ENCODE measurements at places on chromosomes 1 and 21.

- DNase-seq, result no peak
Observed at GRCh38 chr1:110102081-110102480, 10.2 kb upstream of the UBL4B start.

GRCh38 chr1:213982672-213983492 is 4.9 kb upstream of the PROX1 start:
- no peak for DNase-seq

DNA sequence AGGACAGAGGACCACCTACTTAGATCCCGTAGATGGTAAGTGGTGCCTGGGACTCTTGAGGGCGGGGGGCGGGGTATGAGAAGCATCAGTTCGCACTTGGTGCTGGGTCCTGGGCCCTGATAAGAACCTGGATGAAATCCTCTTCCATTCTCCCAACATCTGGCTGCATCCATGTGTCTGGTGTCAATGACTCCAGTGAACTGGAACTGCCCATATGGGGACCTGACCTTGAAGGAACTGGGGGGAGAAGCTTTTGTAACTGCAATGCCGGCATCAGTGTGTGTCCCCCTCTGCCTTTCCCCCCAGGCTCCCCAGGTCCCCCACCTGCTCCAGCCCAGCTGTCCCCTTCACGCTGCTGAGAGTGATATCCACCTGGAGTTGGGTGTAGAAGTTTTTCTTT is 49.7 kb upstream of the EPB41 start:
- DNase-seq, result no peak

GRCh38 chr1:221643404-221644144 is 98.3 kb downstream of the DUSP10 start:
- DNase-seq, result no peak

- DNase-seq, result no peak
Observed at GRCh38 chr1:240282061-240282830, 190.6 kb downstream of the FMN2 start.

DNA sequence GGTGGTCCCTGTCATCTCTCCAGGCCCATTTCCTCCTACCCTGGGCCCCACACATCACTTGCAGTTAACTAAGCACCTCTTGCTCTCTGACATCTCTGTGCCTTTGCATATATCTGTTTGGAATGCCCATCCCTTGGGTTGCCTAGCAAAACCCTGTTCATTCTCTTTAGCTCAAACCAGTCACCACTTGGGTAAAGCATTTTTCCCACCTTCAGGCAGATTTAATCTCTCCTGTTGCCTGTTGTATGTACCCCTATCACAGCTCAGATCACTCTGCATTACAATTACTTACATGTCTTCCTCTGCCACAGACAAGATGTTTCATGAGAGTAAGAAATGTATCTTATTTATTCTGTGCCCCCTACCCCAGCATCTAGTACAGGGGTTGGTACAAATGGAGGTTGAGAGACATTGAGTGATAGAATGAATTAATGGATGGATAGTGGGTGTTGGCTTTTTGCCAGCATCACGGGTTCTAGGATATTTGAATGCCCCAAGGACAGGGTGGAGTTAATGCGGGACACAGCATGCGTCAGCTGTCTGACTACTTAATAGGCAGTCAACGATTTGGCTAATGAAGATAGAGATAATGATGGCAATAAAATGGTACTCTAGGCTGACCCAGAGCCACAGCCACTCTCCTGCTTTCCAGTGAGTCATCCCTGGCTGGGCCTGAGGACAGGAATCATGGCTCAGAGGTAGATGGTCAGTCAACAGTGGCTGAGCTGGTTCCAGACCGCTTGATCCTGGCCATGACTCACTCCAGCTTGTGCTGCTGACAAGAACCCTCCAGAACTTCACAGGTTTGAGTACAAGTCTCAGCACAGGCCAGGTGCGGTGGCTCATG is 6.5 kb downstream of the NR0B2 start:
- DNase-seq, result no peak

GRCh38 chr1:218743861-218744505 is 398.8 kb downstream of the TGFB2 start:
- no peak for DNase-seq

- no peak for DNase-seq
Observed at GRCh38 chr1:185213091-185213490, 56.1 kb downstream of the SWT1 start.

DNA sequence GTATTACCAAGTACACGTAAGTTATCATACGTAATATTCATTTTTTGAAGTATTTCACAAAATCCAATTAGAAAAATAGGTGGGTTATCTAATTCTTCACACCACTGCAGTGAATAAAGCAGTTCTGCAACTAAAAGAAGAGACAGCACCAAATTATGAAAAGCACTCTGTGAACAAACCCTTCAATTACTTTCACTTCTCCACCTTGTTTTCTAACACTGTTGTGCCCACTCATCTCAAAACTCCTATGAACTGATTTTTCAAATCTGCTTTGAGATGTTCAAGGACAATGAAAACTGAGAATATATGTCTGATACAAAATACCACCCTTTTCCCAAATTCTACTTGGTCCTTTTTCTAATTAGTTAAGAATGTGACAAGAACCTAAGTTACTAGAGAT is 39.4 kb downstream of the LTN1 start:
- no peak for DNase-seq

DNA sequence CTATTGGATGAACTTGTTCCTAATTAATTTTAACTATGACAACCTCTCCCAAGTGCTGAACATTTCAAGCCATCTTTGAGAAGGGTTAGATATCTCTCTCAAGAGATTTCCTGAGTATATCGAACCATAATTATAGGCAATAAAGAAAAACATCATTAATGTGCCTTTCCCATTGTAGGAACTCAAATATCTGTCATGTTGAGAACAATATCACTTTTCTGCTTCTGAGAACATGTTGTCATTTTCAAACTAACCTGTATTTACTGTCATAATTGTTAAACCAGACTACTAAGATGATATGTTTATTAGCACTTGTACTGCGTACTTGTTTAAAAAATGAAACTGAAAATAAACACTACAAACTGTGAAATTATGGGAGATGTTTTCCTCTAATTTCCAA is 4.3 kb downstream of the EPS15 start:
- no peak for DNase-seq

- DNase-seq, result no peak
Observed at GRCh38 chr21:15741510-15741909, 11.7 kb downstream of the USP25 start.

DNA sequence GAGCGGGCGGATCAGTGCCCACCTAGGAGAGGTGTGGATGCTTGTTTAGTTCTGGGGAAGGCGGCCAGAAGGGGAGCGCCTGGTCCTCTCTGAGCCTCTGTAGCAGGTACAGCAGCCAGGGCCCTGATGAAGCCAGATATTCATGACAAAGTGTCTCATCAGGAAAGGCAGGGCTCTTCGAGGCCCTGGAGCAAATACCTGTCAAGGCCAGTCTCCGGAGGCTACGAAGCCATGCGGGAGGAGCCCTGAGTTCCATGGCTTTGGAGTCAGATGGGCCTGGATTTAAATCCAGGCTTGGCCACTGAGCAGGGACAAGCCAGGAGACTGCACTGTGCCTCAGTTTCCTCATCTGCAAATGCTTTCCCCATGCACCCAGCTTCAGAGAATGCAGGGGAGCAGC is 25.4 kb upstream of the GPR153 start:
- DNase-seq, result no peak

DNA sequence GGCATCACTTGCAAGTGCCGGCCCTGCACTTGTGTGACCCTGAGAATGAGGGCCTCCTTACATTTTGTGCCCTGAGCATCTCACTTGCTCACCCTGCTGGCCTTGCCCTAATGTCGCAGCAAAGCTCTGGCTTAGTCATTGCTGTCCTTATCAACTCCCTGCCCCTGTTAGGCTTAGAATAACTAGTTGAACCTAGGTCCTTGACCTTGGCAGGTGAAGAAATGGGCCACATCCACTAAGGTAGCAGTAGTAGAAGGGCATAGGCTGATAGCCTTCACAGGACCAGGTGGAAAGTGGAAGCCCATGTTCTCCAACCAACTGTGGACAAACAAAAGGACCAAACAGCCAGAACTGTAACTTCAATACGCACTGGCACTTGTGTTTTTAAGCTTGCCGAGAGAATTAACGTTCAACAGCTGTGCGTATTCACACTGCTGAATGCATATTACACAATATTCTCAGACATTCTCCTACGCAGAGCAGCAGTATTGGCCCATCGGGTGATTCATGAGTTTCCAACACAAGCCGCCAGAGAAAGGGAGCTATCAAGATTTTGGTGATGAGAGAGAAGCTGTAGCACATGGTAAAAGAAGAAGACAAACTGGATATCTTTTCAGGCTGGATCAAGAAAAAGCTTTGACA is 27.7 kb upstream of the PTGFRN start:
- DNase-seq, result no peak

- no peak for DNase-seq
Observed at GRCh38 chr21:41526478-41527087, 18.6 kb upstream of the TMPRSS2 start.

DNA sequence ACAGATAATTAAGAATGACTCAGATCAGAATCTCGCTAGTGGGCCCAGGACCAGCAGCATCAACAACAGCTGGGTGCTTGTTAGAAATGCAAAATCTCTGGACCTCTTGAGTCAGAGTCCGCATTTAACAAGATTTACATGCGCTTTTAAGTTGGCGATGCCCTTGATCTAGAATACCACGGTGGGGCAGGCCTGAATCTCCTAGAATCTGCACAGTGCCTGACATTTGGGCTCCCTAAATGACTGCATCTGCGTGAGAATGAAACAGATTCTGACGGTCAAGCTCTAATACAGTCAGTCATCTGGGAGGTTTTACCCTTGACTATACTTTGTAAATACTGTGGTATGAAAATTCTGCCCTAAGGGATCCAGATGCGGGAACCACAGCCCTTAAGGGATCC is 17.2 kb upstream of the RAB29 start:
- no peak for DNase-seq

GRCh38 chr21:31892686-31893085 is 19.9 kb downstream of the HUNK start:
- DNase-seq, result no peak

- DNase-seq, result no peak
Observed at GRCh38 chr1:35574655-35575415, 1.7 kb downstream of the TFAP2E start.

GRCh38 chr1:117757668-117758067 is 151.8 kb downstream of the TENT5C start:
- DNase-seq, result no peak

DNA sequence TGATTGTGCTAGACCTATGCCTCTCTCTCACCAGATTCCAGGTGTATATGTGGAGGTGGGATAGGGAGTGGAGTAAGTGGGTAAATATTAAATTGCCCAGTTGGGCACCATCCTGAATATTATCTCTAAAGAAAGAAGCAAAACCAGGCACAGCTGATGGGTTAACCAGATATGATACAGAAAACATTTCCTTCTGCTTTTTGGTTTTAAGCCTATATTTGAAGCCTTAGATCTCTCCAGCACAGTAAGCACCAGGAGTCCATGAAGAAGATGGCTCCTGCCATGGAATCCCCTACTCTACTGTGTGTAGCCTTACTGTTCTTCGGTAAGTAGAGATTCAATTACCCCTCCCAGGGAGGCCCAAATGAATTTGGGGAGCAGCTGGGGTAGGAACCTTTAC is at the start of gene FCER1A:
FCER1A (plus strand) TSS at position 242 of the 400 bp plus-strand sequence; CDS start at position 271, 29 bp downstream.
- DNase-seq, result no peak

DNA sequence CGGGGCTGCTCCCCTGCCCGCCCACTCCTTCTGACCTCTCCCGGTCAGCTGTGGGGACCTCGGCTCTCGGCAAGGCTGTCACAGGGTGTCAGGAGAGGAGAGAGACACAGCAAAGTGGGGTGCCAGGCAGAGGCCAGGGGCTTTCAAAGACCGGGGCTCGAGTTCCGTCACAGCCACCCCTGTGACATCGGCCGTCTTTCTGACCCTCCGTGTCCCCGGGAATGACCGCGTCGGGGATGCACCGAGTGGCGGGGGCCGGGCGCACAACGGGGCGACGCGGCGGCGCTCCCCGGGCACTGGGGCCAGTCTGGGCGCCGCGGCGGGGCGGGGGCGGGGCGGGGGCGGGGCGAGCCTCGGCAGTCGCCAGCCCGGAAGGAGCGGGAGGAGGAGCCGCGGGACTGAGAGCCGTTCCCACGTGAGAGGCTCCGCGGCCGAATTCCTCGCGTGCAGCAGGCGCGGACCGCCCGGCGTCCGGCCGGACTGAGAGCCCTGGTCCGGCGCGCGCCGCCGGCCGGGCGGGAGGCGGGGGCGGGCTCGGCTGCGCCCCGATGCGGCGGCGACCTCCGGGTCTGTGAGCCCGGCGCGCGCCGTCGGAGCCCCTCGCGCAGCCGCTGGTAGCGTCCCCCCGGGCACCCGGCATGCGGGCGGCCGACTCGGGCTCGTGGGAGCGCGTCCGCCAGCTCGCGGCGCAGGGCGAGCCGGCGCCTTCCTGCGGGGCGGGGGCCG is 229.7 kb upstream of the TMEM51 start:
- DNase-seq, result peak; percentile 3

DNA sequence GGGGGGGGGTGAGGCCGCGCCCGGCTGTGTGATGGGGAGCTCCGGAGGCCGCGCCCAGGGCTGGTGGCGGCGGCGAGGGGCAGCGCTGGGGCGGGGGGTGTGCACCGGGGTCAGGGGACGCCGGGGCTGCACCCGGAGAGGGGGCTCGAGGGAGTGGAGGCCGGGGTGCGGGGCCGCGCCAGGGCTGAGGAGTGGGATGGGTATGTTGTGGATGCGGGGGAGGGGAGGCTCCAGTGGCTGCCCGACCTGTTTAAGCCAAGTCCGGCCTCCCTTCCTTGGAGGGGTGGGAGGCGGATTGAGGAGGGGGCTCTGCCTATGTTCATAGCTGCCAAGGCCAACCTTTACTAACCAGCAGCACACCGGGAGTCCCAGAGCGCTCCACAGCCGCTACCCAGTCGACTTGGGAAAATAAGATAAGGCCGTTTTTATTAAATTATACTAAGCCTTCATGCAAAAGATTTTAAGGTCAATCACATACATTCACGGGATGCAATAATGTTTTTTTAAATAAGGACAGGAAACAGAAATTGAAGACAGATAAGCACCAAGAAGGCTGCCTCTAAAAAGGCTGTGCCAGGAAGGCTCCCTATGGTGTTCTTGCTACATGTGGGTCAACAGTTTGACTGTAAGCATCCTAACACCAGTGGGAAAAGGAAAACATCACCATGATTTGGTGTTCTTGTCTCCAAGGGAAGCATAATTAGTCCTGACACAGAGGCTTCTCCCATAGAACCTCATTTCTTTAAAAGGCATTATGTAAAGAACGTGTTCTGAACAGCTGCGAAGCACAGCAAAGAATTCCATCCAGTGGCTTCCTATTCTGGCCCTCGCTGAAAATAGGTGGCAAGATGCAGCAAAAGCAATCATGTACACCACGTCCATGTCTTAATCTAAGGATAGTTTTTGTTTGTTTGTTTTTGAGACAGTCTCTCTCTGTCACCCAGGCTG is 626 bp upstream of the HLCS start:
- no peak for DNase-seq

- no peak for DNase-seq
Observed at GRCh38 chr1:244256086-244256676, 195.5 kb downstream of the ADSS2 start.

GRCh38 chr1:91585982-91586381 is 85.3 kb downstream of the CDC7 start:
- DNase-seq, result no peak

All from stimulated activated CD4-positive, alpha-beta T cell treated with anti-CD3 and anti-CD28 coated beads, Interleukin-2, amount 100 ng/mL, for 48 hours (primary cell).